ENCODE measurements at places on chromosomes 4 and X. TPM values are rescaled to one million over a fixed set of nuclear protein-coding genes. Genes with fewer than 3 reads are reported as not detected.

TRPC5OS gene
- not detected for total RNA-seq

SSX4B gene
- total RNA-seq, result not detected

DNA sequence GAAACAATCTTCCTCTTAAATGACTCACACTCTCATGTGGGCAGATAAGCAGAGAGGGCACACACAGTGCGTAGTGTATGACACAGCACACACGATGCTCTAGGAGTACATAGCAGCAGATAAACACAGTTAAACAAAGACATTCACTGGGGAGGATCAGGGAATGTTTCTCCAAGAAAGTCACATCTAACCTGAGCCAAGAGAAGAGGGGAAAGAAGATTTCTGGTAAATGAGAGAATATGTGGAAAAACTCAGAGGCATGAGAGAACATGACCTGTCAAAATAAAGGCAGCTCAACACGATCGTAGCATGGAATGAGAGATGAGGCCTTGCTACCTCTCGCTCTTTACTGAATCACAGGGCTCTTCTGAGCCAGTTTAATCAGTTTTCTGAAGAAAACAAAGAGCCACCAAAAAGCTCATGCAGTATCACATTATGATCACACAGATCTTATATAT is 251.0 kb downstream of the ANK2 start:
- DNase-seq, result peak; percentile 8

GRCh38 chrX:18158963-18159362 is 61.7 kb downstream of the BEND2 start:
- DNase-seq, result no peak

- no peak for DNase-seq
Measured at GRCh38 chr4:4658052-4658451, 116.2 kb upstream of the STX18 start.

DNA sequence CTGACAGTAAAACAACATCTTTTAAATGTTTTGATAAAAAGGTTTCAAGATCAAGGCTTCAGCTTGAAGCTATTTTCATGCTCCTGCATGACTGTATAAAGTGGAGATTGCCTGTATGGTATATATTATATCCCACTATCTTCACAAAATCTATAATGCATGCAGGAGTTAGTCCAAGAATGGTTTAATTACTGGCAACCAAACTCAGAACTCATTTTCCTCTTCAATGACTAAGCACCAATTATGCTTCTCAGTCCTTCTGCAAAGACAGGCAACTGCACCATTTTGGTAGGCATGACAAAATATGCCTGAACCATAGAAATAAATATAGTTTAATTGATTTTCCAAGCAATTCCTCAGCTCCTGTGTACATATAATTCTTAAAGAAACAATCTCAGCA is 54.5 kb downstream of the NPY5R start:
- no peak for DNase-seq

DNA sequence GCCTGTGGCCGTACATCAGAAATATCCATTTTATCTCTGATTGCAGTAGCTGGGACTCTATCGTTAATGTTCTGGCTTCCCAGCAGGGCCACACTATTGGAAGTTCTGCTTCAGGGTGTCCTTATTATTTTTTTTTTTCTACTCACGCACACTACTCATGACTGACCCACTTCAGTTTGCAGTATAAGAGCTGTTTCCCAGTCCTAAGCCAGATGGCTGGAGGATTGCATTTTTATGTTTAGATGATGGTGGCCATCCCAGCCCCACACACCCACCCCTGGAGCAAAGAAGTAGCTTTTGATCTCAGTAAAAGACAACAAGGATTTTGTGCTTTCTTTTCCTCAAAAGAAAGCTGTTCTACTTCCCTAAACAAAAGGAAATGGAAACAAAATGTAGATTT is 557.0 kb upstream of the GALNTL6 start:
- DNase-seq, result no peak

GRCh38 chr4:144710526-144710912 is 64.6 kb downstream of the HHIP start:
- no peak for DNase-seq

DNA sequence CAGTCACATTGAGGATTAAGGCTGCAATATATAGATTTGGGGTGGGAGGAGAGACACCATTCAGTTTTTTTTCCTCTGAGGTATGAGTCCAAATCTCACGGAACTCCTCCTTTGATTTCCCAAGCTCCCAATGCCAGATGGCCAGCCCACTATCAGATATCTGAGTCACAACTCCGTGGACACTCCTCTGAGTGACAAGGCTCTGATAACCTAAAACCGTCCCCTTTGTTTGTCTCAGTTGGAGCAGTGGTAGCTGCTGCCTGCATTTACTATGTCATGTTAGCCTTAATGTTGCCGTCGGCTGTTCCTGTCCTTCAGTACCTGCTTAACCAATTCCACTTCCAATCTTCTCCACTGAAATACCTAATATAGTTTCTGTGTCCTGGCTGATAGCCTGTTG is 107.3 kb downstream of the DTHD1 start:
- no peak for DNase-seq

GRCh38 chrX:133258481-133258880 is 40.3 kb upstream of the TFDP3 start:
- no peak for DNase-seq

GRCh38 chrX:46626566-46626965 is 53.0 kb downstream of the CHST7 start:
- peak; percentile 55 for DNase-seq

DNA sequence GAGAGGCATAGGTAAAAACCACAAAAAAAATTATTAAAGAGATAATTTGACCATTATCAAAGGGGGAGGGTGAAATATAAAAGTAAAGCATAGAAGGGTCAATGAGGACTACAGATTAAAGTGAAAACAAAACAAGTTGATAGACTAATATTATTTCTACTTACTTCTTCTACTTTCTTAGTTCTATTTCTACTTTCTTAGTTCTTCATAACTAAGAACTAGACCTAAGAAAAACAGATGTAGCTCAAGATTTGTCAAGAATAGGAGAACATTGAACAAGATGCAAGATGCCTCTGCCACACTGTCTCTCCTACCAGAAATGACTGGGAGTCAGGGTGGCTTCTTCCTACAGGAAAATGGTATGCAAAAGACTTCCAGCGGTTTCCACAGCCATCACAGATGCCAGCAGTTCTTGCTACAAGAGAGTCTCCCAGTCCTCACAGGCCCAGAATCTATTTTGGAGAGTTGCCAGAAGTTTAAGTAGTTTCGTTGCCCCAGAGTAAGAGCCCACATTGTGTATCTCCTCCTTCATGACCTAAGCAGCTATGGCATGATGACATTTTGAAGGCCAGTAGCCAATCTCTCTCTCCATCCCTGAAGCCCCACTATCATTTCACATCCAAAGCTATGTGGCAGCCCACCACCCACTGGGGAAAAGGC is 42.9 kb upstream of the DDX60 start:
- no peak for DNase-seq

GRCh38 chr4:38192516-38192915 is 232.3 kb downstream of the PTTG2 start:
- no peak for DNase-seq

GRCh38 chrX:9530848-9531274 is 66.0 kb downstream of the TBL1X start:
- DNase-seq, result peak; percentile 74

- DNase-seq, result peak; percentile 63
Measured at GRCh38 chr4:15882675-15883086, 55.9 kb downstream of the FGFBP1 start.

- DNase-seq, result peak; percentile 85
Measured at GRCh38 chr4:98467627-98468072, 190.8 kb downstream of the TSPAN5 start.

DNA sequence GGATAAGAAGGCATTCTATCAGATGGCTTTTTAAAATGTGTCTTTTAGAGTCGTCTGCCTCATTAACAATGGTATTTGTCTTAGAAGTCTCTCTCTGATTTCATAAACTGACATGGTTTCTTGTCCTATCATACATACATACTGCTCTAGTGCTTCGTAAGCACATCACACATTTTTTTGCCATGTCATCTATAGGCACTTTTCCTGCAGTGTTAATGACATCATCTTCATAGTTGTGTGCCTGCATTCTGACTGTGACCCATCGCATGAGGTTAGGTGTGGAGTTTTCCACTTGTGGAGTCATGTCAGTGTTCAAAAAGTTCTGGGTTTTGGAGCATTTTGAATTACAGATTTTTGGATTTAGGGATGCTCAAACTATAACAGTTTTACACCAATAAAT is 361.6 kb upstream of the SPOCK3 start:
- DNase-seq, result no peak

- DNase-seq, result no peak
Measured at GRCh38 chr4:121784401-121784800, 16.7 kb upstream of the EXOSC9 start.

- DNase-seq, result peak; percentile 52
Measured at GRCh38 chrX:100895365-100896075, 21.4 kb upstream of the NOX1 start.

Measured in activated CD4-positive, alpha-beta T cell treated with anti-CD3 and anti-CD28 coated beads for 36 hours (primary cell).